ENCODE measurements at places on chromosomes 16 and 17. TPM values are rescaled to one million over a fixed set of nuclear protein-coding genes. Genes with fewer than 3 reads are reported as not detected.

DNA sequence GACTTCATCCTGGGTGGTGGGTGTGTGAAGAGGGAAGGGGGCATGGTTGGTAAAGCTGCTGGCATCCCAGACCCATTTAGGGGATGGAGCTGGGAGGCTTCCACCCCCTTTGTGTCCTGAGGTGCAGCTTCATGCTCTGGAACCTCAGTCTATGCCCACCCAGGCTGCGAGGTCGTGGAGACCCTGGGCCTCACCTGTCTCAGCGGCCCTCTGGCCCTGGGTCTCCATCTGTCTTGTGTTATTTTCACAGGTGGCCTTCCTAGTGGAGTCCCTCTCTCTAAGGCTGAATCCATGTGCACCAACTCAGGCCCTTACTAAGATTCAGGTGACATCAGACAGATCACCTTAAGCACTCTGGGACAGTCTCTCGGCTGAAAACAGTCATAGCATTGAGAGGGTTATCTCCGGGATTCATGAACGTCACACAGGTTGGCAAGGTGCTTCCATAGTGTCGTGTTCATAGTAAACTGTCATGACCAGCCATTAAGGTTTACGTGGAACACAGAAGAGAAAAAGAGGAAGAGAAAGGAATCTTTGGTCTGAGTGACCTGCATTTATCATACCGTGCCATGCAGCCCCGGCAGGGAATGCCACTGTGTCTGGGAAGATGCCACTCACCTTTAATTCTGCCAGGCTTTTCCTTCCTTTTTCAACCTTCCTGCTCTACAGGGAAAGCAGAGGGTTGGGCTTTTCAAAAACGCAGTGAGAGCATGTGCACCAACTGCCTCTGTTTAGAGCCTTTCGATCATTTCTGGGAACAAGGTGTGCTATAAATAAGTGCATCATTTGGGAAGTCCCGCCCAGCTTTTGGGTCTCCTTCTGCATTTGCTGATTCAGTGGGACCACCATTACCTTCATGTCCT is 4.5 kb upstream of the FOXL1 start:
- DNase-seq, result no peak

DNA sequence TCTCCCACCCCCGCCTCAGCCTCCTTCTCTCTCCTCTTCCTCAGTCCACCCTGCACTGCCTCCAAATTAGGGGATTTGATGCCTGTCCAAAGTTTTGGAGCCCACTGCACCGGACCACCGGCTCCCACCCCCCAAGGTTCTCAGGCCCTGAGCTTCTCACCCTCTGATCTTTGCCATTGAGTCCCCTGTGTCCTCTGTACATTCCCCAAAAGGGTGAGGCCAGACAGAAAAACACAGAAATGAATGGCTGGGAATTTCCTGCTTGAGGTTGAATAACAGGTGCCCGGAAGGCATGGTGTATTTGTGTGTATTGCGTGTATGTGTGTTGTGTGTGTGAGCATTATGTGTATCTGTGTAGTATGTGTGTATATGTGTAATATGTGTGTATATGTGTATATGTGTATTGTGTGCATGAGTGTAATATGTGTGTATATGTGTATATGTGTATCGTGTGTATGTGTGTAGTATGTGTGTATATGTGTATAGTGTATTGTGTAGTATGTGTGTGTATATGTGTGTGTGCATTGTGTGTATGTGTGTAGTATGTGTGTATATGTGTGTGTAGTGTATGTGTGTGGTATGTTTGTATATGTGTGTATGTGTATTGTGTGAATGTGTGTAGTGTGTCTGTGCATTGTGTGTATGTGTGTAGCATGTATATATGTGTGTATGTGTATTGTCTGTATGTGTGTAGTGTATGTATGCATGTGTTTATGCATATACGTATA is 16.0 kb upstream of the CCL17 start:
- DNase-seq, result peak; percentile 60

GRCh38 chr17:48123111-48123510 is 15.5 kb downstream of the SNX11 start:
- DNase-seq, result no peak

DNA sequence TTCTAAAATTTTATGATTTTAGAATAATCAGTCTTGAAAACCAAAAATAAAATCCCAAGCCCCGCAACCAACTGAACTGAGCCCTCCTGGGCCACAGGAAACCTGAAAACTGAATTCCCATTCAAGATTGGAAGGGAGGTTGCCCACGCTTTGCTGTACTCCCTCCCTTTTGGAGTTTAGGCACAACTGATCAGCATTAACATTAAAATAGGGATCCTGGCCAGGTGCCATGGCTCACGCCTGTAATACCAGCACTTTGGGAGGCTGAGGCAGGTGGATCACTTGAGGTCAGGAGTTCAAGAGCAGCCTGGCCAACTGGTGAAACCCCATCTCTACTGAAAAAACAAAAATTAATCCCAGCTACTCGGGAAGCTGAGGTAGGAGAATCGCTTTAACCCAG is 52.7 kb upstream of the NETO2 start:
- DNase-seq, result no peak

GRCh38 chr17:32518646-32519227 is 31.9 kb downstream of the CDK5R1 start:
- no peak for DNase-seq

DNA sequence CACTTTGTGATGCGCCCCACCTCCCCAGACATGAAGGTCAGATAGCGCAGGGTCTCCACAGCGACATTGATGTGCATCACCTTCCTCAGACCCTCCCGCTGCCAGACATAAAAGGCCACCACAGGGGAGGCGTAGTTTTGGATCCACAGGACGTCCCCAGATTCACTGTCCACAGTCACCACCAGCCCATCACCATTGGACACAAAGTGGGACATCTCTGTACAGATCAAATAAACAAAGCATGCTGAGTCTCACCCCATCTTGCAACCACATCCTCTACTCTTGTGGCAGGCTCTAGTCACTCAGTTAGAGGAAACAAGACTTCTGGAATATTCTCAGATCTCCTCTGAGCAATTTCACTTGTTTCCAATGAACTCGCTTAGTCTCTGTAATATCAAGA is 46.3 kb upstream of the ICAM2 start:
- DNase-seq, result no peak

GRCh38 chr17:59328601-59329000 is 2.9 kb upstream of the YPEL2 start:
- DNase-seq, result no peak

DNA sequence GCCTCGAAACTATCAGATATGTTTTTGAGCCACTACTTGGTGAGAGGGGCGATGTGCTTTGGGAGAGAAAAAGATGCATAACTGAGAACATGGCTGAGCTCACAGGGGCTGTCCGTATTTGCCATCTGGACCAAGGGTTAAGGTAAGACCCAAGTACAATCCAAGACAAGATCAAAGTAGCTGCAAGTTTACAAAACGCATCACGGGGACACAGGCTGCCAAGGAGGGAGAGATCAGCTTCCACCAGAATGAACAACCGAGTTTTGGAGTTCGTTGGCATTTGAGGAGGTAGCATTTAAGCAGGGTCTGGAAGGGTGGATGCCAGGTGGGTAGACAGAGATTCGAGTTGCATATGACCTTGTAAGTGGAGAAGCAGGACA is 2.2 kb downstream of the PITPNC1 start:
- DNase-seq, result no peak

GRCh38 chr16:57107321-57107922 is 15.0 kb downstream of the CPNE2 start:
- no peak for DNase-seq

GRCh38 chr17:1492249-1493206 is at the start of gene MYO1C:
Gene MYO1C (minus strand): TSS chr17:1492686. CDS start chr17:1492487, 199 bp downstream.
- DNase-seq, result peak; percentile 50

DNA sequence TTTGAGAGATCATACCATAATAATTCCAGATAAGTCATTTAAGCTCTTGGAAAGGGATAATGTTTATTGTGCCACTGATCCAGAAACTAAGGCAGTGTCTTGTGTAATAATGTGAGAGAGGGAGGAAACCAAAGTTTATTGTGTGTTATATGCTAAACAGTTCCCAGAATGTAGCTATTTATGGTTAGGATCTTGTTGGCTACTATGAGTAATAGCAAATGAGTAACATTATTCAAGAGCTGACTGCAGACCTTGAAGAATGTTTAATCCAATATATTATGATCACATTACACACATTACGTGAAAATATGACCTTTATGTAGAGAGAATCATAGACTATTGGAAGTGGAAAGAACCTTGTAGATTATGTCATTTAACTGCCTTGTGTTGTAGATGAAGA is 139.5 kb downstream of the BCAS3 start:
- peak; percentile 3 for DNase-seq

DNA sequence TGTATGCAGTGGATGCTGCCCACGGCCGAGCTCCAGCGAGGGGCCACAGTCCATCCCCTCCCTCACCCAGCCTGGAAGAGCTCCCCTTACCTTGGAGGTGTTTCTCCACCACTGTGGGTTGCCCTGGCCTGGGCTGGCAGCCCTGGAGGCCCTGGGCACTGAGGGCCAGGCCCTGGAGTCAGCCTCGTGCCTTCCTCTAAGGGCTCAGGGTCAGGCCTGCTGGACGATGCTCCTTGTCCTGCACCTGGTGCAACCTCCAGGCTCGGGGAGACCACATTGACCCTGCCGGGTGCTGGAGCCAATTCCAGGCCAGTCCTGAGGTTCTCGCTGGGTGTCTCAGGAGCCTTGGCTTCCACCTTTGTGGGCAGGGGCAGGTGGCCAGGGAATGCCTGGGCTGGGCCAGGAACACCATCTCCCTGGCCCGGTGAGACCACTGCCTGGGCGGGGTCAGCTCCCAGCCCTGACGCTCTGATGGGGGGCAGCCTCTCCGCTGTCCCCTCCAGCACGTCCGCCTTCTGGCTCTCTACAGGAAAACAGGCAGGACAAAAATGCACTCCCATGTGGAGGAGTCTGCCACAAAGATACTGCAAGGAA is 10.4 kb downstream of the MYLK3 start:
- no peak for DNase-seq

DNA sequence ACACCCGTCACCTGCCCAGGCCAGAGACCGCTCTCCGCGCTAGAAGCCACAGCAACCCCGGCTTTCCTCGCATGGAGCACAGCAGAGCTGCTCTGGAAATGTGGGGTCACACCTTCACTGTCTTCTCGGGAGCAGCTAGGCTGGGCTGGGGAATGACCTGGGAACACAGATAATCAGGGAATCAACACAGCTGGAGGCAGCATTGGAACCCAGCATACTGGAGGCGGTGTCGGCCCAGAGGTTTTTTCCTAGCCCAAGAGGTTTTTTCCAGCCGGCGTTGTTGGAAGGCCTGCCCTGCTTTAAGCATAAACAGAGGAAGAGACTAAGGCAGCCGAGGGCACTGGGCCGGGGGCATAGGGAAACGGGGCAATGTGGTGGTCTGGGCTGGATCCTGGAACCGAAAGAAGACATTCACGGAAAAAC is 791 bp upstream of the PLD6 start:
- DNase-seq, result no peak

DNA sequence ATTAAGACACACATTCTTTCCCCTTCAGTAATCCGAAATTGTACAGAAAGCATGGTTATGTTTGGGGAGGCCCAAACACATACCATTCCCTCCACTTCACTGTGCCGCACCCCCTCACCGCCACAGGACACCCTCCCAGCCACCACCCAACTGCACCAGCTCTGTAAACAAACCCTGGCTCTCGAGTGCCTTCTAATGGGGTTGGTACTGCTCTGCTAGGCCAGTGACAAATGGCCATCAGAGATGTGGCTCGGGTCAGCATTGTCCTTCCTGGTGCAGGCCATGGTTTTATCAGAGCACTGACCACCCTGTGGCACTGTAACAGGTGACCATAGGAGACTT is 24.0 kb upstream of the SREBF1 start:
- DNase-seq, result no peak

GRCh38 chr17:12839042-12839441 is 49.7 kb downstream of the ARHGAP44 start:
- DNase-seq, result no peak

- DNase-seq, result peak; percentile 28
Observed at GRCh38 chr17:73142872-73143381, 21.9 kb upstream of the SSTR2 start.

DNA sequence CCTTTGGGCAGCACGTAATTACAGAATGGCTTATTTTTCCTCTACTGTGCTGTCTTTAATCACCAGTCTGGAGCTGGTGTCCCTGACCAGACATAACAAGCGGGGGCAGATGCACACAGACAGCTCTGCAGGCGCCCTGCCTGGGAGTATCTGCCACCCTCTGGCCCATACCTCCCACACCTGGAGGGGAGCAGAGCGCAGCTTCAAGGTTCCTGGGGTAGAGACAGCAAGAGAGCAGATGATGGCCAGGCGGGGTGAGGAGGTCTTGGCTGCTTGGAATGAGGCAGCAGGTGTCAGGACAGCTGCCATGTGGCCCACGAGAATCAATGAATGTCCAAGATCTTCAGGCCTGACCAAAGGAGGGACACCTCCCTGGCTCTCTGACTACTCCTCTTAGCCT is 23.8 kb downstream of the TMEM94 start:
- no peak for DNase-seq

GRCh38 chr17:7841396-7841914 is 7.4 kb downstream of the KDM6B start:
- DNase-seq, result peak; percentile 93

DNA sequence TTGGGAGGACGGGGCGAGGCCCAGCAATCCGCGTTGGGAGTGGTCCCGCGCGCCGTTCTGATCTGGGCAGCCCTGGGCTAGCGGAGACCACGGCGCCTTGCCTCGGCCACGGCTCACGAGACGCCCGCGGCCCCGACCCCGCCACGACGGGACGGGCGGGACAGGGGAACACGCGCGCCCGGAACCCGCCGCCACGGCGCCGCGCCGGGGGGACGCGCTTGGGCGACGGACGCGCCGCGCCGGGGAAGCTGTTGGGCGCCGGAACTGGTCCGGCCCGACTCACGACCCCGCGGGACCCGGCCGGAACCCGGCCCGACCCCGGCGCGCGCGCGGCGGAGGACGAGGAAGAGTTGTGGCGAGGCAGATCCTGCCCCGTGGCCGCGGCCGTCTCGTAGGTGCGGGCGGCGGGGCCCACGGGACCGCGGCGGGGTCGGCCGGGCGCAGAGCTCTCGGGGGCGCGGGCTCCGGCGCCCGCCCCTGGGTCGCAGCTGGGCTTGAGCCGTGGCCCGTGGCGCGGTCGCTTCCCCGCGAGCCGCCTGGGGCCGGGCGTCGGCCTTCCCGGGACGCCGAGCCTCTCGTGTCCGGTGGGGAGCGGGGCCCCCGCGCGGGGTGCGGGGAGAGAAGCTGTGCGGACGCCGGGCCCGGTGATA is at the start of gene ACSF3:
Gene ACSF3, plus strand, starts transcription at position 251 of the 650 bp plus-strand sequence. CDS start 6,830 bp downstream, outside the sequence.
- peak; percentile 69 for DNase-seq

GRCh38 chr16:87235810-87236515 is 81.2 kb downstream of the C16orf95 start:
- no peak for DNase-seq

The EMP2 gene
- 43.7 TPM for total RNA-seq

The AIPL1 gene
- total RNA-seq, result not detected

The ZP2 gene
- total RNA-seq, result 0.23 TPM

The CDRT15L2 gene
- total RNA-seq, result not detected

The RANBP10 gene
- total RNA-seq, result 8.2 TPM

The TBL3 gene
- total RNA-seq, result 46.1 TPM

The PRR11 gene
- total RNA-seq, result 3.2 TPM

The TP53TG3E gene
- not detected for total RNA-seq

The CPHXL2 gene
- total RNA-seq, result not detected

The MPO gene
- total RNA-seq, result not detected

The HBZ gene
- total RNA-seq, result not detected

The CD300H gene
- not detected for total RNA-seq

The SSTR5 gene
- total RNA-seq, result 0.17 TPM

The RNF43 gene
- not detected for total RNA-seq

Measured in dermis blood vessel endothelial cell (primary cell).